ENCODE measurements at places on chromosomes 4 and X.

DNA sequence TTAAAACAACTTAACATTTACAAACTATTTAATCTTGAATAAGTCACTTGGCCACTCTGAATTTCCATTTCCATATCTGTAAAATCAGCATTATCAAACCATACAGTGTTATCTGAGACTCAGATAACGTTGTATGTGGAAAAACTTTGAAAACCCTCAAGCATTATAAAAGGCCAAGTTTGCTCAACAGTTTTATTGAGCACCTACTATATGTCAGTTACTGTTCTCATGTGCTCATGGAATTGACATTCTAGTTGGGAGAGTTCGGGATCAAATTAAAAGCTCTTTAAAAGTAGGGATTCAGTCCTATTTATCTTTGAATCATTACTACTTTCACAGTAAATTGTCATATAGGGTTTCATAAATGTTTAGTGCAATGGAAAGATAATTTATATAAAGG lies 97.9 kb downstream of the FRMPD4 start:
- DNase-seq = no peak

DNA sequence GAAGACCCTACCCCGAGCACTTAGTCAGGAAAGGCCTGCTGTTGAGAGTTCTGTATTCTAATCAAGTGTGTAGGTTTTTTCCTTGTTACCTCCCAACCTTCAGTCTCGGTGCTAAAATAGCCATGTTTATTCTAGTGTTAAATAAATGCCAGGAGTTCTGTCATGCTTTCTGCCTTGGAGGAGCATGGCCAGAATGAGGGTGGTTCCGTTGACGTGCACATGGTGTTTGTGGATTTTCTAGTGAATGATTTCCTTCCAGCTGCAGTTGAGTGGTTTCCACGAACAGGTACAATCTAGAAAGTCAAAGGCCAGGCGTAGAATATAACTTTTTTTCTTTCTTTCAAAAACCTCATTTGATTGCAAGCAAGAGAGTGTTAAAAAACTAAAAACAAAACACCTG lies 21.0 kb downstream of the TRMT44 start:
- DNase-seq = no peak

GRCh38 chrX:119237562-119237942 lies 1.5 kb downstream of the PGRMC1 start:
- DNase-seq = no peak

- peak; percentile 6 for DNase-seq
These were observed 36.2 kb downstream of the DCX start for GRCh38 chrX:111375747-111376146.

- DNase-seq = no peak
These were observed 14.2 kb downstream of the VEGFC start for GRCh38 chr4:176778491-176778890.

- peak; percentile 25 for DNase-seq
These were observed 47.2 kb upstream of the RBPJ start for GRCh38 chr4:26273616-26273980.

GRCh38 chr4:133154725-133155124 lies 5.6 kb downstream of the PCDH10 start:
- peak; percentile 23 for DNase-seq
